ENCODE measurements at places on chromosomes 11 and 22.

- DNase-seq: no peak
Measured at GRCh38 chr11:111386611-111387150, 7.6 kb upstream of the POU2AF1 start.

GRCh38 chr22:44734278-44734677, 18.1 kb upstream of the ARHGAP8 start:
- no peak for DNase-seq

DNA sequence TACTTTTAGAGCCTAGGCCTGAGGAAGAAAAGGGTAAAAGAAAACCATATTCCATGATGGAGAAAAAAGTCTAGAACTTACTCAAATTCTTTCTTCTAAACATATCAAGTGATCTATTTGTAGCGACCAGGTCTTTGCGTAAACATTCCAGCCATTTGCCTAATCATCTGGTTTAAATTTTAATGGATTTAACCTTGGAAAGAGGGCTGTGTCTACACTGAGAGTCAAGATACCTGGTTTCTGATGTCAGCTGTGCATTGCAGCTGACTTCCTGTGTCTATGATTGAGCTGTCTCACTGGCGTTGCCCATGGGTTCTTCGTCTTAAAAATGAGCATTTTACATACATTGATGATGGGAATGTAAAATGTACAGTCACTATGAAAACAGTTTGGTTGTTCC, 10.0 kb upstream of the TMEM123 start:
- DNase-seq: peak; percentile 23

DNA sequence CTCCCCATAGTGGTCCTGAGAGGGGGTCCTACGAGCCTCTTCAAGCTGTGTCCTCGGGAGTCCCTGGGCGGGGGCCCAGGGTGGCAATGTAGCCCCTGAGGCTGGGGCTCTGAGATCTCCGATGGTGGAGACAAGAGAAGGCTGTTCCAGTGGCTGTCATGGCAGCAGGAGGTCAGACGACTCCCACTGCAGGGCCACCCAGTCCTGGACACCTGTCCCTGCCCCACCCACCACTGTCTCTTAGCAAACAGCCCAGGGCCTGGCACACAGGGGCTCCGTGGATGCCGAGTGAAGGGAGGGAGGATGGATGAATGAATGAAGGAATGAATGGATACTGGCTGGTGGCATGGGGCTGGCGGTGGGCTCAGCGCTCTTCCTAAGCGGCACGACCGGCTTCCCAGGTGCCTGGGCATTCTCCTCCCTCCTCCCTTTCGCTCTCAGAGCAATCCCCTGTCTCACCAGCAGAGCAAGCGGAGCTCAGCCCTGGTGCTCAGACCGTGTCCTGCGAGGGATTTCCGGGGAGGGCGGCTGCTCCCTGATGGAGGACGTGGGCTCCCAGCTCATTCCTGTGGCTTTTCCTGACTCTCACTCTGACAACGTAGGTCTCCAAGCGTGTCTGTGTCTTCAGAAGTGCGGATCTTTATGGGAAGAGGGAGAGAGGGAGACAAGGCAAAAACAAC, 1272.6 kb downstream of the BRD1 start:
- no peak for DNase-seq

GRCh38 chr22:16803255-16803917, 21.8 kb downstream of the XKR3 start:
- DNase-seq: no peak
